Hepatocyte (in vitro differentiated cells): ENCODE measurements at places on chromosomes 11 and 22. TPM values are rescaled to one million over a fixed set of nuclear protein-coding genes. Genes with fewer than 3 reads are reported as not detected.

Gene ENTHD1
- not detected in 2 replicates for total RNA-seq

Gene NPAS4
- 0.60 TPM in 1 of 2 replicates, not detected in the other for total RNA-seq

Gene RAB38
- 13.8 and 14.6 TPM in 2 replicates for total RNA-seq

DNA sequence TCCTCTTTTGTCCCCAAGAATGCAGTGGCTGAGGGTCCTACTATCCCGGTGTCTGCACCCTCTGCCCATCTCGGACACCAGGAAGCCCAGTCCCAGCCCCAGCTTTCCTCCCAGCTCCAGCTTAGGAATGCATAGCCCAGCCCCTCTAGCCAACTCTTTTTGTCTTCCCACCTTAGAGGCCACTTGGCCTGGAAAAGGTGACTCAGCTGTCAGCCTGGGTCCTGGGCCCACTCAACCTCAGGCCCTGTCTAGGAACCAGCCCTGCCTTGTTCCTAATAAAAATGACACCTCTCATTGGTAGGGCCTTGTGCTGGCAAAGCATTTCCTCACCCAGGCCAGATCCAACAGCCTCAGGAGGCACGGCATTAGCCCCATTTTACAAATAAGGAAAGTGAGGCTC, 28.2 kb downstream of the PDE2A start:
- no peak for DNase-seq
